ENCODE measurements at places on chromosomes 2 and 18. TPM values are rescaled to one million over a fixed set of nuclear protein-coding genes. Genes with fewer than 3 reads are reported as not detected.
A peak's percentile ranks its signal among the peaks of the same experiment; 100 is the strongest.

The CKAP2L gene
- total RNA-seq, result 0.91 TPM

The MRPS5 gene
- total RNA-seq, result 37.3 TPM

The SNED1 gene
- 14.0 TPM for total RNA-seq

The FSHR gene
- not detected for total RNA-seq

The HOXD12 gene
- total RNA-seq, result not detected

The LYPD1 gene
- total RNA-seq, result 0.66 TPM

The NCOA1 gene
- total RNA-seq, result 49.4 TPM

The TNFRSF11A gene
- 3.9 TPM for total RNA-seq

The FOXI3 gene
- not detected for total RNA-seq

The G6PC2 gene
- total RNA-seq, result not detected

The C2orf72 gene
- 0.83 TPM for total RNA-seq

The SUCLG1 gene
- 95.7 TPM for total RNA-seq

The SEMA4C gene
- 74.4 TPM for total RNA-seq

The CAMKMT gene
- total RNA-seq, result 8.3 TPM

The TUBA3E gene
- not detected for total RNA-seq

The TGIF1 gene
- total RNA-seq, result 48.9 TPM

The TXNDC2 gene
- 0.33 TPM for total RNA-seq

DNA sequence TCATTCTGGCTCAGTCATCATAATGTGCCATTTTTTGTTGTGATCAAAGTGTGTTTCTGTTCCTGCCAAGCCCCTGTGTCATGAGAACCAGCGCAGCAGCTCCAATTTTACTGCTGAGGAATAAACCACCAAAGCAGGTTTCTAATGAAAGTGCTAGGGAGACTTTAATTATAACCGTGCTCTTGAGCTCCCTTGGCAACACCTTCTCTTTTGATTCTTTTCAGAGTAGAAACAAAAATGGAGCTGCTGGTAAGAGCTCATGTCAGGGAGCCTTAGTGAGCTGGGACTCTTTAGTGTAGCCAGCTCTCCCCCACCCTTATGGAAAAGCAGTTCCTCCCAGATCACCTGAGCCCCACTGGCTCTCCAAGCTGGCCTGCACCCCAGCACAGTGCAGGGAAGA, 74.3 kb downstream of the LYPD1 start:
- peak; percentile 31 for DNase-seq

GRCh38 chr2:85771486-85771885, 17.7 kb downstream of the ATOH8 start:
- DNase-seq, result no peak

- no peak for DNase-seq
Observed at GRCh38 chr18:44517136-44517535, 163.6 kb upstream of the SETBP1 start.

DNA sequence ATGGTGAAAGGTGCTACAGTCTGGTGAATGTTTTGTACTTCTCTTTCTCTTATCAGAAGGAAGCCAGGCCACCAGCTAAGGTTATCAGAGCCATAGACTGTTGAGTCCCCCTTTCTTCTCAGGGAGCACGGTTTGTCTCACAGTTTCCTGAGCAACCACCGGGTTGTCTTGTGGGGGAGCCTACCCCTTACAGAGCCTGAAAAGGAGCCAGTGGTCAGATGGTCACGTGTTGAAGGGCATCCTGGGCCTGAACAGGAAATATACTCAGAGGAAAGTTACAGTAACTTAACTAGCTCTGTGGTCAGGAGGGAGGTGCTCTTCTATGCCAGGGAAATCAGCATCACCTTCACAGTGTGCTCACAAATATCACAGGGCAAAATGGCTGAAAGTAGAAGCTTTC, 11.6 kb downstream of the CD28 start:
- no peak for DNase-seq

- no peak for DNase-seq
Observed at GRCh38 chr2:47087051-47087450, 68.1 kb downstream of the STPG4 start.

DNA sequence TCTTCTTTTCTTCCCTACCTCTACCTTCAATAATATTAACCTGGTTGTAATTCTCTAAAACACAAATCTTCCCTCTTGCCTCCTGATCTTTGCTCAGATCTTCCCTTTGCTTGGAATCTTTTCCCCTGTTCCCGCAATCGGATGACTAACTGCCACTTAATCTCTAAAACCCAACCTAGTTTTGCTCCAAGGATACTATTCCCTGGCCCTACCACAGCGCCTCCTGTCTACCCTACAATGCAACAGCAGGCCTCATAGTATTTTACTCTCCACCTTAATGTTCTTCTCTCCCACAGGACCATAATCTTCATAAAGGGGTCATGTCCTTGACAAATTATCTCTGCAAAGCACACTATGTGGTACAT, 246.8 kb upstream of the TNP1 start:
- peak; percentile 81 for DNase-seq

DNA sequence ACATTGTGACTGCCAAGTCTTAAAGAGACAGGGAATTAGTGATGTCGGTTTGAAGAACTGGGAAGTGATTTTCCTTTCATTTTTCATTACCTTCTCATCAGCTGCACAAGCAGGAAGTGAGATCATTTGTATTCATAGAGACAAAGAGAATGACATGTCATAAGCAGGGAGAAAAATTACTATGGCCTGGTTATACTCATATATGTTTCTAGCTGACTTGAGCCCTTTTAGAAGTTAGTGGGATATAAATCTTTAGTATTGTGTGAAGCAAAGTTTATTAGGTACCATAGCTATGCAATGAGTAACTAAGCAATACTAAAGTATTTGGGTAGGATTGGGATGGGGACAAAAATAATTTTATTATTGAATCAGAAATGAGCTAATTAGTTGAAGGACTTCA, 284.1 kb downstream of the PID1 start:
- no peak for DNase-seq

DNA sequence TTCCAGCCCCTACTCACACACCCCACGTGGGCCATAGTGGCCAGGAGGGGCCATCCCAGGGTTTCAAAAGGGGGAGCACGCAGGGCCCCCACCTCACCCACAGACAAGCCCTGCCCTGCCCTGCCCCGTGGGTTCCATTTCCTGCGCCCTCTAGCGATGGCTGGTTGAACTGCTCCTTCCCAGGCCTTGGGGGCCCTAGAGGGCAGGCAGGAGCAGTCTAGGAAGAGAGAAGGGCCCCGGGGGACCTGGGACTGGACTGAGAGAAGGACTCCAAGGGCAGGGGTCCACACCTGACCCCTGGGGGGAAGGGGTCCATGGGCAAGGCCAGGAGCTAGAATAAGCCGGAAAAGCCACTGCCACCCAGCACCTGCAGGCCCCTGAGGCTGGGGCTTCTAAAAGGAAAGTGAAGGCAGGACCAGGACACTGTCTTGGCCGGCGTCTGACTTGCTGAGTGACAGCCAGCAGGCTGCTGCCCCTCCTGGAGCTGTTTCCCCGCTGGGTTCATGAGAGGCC, 10.1 kb downstream of the CYP26B1 start:
- no peak for DNase-seq

GRCh38 chr2:36655453-36655852, 41.1 kb upstream of the VIT start:
- DNase-seq, result no peak

DNA sequence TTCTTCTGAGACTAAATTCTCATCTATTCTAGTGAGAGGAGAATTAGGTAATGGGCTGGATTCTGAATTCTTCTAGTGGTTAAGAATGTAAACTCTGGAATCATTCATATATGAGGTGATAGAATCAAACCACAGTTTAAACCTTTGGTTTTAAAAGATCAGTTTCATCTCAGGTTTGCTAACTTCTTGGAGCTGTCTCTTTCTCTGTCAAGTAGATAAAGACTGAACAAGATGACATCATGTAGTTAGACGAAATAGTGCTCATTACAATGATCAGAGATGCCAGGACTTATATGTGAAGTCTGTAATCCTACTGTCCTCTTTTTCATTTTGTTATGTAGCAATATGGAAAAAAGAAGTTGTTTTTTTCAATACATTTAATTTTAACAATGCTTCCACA, 4.9 kb downstream of the CEBPZOS start:
- DNase-seq, result no peak

- no peak for DNase-seq
Observed at GRCh38 chr2:159283529-159283928, 3.0 kb downstream of the WDSUB1 start.

- DNase-seq, result no peak
Observed at GRCh38 chr18:55998071-55998522, 410.1 kb upstream of the TCF4 start.

DNA sequence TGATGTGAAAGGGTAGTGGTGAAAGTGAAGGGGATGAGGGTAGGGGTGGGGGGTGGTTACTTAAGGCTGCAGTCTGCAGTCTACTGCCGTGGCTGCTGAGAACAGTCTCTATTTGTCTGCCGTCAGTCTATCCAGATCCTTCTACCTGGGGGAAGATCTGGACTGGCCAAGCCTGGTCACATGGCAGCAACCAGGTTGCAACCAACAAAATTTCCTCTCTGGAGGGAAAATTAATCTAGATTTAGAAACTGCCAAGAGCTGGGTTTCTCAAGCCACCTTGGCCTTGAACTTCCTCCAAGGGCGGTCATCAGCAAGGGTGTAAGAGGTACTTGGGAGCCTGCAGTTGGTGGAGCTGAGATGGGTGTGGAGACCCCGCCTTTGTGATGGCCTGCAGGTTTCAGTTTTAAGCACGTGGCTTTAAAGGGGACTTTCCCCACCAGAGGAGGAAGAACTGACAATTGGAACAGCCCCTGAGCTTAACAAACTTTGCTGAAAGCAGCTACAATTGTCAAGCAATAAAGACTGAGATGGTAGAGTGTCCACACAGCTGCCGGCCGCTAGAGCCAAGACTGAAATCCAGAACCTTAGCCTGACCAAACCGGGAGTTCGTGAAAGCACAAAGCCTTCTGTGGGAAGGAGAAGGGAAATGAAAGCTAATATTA, 31.4 kb upstream of the KCMF1 start:
- DNase-seq, result no peak

- DNase-seq, result no peak
Observed at GRCh38 chr2:163647300-163647699, 88.5 kb downstream of the FIGN start.

- no peak for DNase-seq
Observed at GRCh38 chr18:30527226-30527625, 515.3 kb downstream of the DSC3 start.

DNA sequence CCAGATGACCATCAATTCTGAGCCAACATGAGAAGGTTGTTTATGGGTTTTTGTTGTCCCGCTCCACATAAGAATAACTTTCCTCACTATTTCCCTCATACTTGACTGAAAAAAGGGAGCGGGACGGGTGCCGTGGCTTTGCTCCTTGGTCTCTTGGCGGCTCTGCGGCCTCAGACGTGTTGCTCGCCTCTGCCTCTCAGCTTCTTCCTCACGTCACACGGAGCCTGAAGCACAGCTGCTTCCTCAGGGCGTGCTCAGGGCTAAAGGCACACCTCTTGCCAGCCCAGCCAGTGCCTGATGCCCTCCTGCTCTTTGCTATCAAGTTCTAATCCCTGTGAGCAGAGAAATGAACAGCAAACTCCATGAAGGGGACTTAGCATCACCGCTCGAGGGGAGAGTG, 17.9 kb upstream of the ID2 start:
- no peak for DNase-seq

- no peak for DNase-seq
Observed at GRCh38 chr2:192123847-192124246, 70.9 kb downstream of the TMEFF2 start.

All from esophagus muscularis mucosa (tissue), 4 donors.